Stimulated activated CD8-positive, alpha-beta memory T cell treated with anti-CD3 and anti-CD28 coated beads, Interleukin-2, amount 100 ng/mL, for 1 hour (primary cell): ENCODE measurements at places on chromosomes 4 and X.

- no peak for DNase-seq
Observed at GRCh38 chr4:165872461-165873297, at the start of gene TLL1. Gene TLL1 (plus strand): TSS chr4:165873237. CDS start chr4:165873905, 668 bp downstream.

- DNase-seq = no peak
Observed at GRCh38 chrX:87744391-87744790, 226.8 kb downstream of the KLHL4 start.

DNA sequence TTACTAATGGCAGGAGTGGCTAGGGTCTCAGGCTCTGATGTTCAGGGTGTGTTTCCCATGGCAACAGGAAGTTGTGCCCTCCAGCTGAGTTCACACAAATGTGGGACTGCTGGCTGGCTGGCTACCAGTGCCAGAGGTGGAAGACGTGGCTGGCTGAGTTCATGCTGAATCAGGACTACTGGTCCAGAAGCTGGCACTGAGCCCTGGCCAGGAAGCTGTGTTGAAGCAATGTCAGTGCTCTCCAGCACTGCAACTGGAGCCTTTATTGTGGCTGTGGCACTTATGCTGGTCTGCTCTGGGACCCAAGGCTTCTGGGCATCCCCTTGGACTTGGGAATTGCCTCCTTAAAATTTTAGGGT, 42.0 kb upstream of the ZXDA start:
- no peak for DNase-seq

DNA sequence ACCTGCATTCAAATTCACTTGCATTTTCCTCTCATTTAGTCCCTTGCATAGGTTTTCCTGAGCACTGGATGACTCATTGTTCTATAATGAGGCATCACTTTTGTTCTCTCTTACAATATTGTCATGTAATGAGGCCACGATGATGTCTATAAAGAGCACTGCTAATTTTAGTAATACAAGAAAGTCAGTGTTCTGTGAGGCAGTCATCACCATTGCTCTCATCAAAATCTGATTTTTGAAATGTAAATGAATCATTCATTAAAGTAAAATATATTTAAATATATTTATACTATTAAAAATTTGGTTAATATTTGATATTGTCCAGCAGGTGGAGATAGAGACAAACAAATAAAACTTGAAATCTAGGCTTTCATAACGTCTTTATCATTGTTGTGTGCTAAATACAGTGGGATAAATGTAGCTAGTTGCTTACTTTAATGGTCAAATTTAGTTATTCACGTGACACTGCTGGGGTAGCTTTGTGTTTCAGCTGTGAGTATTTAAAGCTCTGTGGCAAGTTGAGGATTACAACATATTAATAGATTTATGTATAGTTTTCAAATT, 15.4 kb downstream of the HMGB2 start:
- DNase-seq = no peak

DNA sequence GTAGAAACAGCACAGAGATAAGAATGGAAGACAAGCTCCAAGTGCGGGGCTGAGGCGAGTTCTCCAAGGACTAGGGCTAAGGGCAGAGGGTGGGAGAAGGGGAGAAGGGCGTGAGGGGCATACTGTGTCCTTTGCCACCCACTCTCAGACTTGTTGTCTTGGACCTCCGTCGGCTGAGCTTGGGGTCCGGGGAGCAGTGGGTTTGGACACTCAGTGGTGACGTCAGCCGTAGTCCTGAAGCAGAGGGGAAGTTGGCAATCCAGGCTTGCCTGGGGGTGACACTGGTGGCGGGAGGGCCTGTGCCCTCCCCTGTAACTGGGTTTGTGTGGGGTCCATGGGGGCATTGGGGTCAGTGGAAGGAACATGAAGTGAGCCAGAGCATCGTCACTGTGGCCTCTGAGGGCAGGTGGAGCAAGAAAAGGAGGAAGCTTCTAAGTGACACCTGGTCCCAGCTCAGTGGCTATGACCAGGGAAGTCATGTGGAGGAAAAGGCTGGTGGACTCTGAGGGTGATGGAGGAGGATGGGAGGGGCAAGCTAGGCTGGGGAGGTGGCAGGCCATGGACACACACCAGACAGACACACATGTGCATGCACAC, 17.6 kb downstream of the CD99 start:
- DNase-seq = no peak

- DNase-seq = no peak
Observed at GRCh38 chr4:101274888-101275752, 72.2 kb downstream of the PPP3CA start.
